ENCODE measurements at places on chromosomes 2 and 18.
A peak's percentile ranks its signal among the peaks of the same experiment; 100 is the strongest.

- DNase-seq: no peak
These were observed 42.4 kb downstream of the ITGB1BP1 start for GRCh38 chr2:9380702-9381628.

- no peak for DNase-seq
These were observed 272.1 kb upstream of the DOK6 start for GRCh38 chr18:69128566-69128965.

DNA sequence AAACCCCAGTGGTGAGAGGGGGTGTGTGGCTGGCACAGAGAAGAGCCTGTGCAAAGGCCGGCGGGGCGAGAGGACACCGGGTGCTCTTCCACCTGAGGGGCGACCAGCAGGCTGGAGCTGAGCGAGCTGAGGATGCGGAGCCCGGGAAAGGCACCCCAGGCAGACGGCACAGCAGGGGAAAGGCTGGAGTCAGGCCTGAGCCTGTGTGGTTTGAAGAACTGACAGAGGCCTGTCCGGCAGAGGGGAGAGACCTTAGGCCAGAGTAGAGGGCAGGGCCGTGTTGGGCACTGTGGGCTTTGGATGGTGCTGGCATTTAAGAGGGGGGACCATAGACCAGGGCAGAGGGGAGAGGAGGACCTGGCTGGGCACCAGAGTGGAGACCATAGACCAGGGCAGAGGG lies 149.8 kb downstream of the RTP5 start:
- no peak for DNase-seq

GRCh38 chr2:230160112-230160660 lies 59.6 kb downstream of the SP110 start:
- DNase-seq: peak; percentile 66

- no peak for DNase-seq
These were observed 6.2 kb upstream of the ING5 start for GRCh38 chr2:241695651-241696050.

DNA sequence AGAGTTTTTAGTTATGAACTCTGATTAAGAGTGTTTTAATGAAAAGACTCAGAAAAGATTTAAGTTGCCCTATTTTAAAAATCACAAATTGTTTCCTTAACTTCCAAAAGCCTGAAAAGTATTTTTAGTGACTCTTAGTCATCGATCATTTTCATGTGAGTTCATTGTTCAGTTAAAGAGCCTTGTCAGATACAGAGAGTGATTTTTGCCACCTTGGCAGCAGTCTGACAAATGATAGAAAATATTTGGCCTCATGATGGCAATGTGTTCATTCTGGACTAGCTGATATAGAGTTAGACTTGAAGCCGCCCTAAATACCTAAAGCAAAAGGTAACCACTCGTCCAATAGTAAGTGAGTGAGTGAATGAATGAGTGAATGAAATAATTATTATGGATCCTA lies 225.8 kb downstream of the CPS1 start:
- no peak for DNase-seq

GRCh38 chr2:47094511-47095142 lies 60.5 kb downstream of the STPG4 start:
- no peak for DNase-seq

DNA sequence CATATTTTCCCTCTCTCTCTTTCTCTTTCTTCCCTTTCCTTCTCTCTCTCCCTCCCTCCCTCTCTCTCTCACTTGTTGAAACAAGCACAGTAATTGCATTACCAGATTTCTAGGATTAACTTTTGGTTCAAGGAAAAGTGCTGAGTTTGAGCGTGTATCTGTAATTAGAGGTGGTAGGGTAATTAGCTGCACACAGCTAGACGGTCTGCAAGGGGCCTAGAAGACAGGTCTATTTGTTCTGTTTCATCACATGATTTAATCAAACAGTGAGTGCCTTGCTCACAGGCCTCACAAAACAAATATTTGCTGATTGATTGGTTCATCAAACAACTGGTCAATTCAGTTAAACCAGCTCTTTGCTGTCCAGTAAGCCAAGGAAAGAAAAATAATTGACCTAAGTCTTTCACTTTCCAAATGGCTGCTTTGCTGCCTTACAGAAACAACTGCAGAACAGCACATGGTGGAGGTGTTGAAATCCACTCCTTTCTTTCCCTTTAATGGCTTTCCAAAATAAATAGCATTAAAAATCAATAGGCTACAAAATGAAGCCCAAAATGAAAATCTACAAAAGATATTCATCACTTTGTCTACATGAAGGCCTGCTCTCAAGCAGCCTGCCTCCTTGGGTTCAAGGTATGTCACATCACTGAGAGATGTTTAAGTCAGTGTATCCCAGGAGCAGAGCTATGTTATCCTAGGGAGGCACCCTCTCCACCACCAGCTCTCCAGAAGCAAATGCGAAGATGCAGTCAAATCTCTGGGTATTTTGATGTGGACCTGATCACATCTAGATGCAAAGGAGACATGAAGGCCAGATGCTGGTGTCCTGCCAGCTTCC lies 264.4 kb upstream of the SIX2 start:
- no peak for DNase-seq

DNA sequence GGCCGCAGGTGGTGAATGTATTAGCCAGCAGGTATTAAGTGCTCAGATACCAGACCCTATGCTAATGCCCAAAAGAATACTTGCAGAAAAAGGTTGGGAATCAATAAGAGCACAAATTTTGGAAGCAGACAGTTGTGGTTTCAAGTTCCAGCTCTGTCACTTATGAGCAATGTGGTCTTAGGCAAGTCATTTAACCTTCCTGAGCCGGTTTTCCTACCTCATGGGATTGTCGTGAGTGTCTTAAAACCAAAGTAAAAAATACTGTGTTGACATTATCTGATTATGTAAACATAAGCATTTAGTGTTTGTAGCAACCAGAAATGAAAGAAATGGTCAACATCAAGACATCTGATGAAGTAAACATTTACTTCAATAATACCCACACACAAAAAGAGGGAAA lies 93.0 kb upstream of the CHST9 start:
- DNase-seq: no peak

DNA sequence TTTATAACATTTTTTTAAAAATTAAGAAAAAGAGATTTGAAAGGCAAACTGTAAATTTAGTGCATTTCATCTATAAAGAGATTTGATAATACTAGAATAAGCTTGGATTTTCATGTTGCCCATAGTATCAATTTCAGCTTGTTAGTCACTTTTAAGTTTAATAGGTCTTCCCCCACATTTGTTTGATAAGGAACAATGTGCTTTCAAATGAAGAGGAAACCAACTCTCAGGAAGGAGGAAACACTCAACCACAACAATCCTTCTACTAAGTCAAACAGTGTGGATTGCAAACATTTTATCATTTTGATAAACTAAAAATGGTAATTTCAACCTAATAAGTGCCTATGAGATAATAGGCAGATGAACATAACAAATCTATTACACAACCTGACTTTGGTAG lies 397.1 kb upstream of the CDH20 start:
- DNase-seq: no peak

DNA sequence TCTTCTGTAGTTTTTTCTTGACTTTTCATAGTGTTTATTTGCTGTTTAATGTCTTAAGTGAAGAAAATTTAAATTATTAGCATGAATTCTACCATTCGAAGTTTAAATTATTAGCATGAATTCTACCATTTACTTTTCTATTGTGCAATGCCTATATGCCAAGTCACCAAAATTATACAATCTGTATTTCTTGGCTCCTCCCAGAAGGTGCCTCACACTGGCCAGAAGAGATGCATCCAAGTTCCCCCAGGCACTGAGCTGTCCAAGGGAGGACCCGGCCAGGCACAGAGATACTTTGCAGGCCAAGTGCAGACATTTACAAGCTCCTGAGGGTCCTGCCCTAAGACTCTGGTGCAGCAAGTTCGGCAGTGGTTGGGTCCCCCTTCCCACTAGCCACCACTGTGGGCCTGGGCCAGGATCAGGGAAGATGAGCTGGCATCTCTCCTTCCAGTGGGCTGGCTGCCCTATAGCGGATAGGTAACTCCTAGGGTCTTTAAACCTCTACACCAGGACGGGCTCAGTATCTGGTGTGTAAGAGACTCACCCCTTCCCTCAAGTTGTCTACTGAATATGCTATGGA lies 31.3 kb downstream of the TMEM247 start:
- no peak for DNase-seq
